ENCODE measurements at places on chromosomes 1 and 21.

DNA sequence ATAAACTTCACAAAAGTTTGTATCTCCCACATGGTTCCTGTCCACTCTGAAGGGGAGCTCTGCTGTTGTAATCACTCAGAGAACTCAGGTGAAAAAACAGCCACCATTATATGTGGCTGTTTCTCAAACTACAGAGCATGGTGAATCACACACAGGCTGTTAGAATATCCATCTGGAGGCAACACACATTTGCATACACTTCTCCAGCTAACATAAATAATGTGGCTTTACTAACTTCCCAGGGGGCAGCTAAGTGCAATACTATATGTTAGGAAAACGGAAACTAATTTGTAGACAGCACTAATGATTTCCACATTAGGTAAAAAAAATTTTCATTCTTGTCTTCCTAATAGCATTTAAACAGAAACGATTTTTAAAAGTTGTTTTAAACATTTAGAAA, 49.3 kb downstream of the PTGFR start:
- no peak for DNase-seq

- no peak for DNase-seq
These were observed 110.5 kb downstream of the ZNF644 start for GRCh38 chr1:90911353-90911752.

GRCh38 chr1:175132436-175132835, 60.1 kb downstream of the KIAA0040 start:
- no peak for DNase-seq

- DNase-seq = no peak
These were observed 7.1 kb downstream of the RNPEP start for GRCh38 chr1:201989354-201990128.

- no peak for DNase-seq
These were observed 678 bp downstream of the TTC39A start for GRCh38 chr1:51329443-51330325.

DNA sequence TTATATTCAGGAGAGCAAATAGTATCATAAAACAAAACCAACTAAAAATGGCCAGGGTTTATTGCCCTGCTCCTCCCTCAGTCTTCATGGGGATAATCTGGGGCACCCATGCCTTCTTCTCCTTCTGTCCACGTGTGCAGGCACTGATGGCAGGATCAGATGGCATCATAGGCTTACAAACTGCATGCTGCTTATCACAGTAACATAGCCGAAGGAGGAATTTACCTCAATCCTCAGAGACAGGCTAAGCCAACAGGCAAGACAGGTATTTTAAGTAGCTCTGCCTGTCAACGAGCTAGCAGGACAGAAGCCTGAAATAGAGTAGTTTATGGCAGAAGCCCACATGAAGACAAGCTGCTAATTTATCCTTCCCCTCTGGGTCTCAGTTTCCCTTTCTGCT, 9.4 kb downstream of the LAMB3 start:
- no peak for DNase-seq

GRCh38 chr1:26583646-26584485, 54.3 kb downstream of the RPS6KA1 start:
- DNase-seq = no peak
